GF-D8 (cell line): ENCODE measurements at places on chromosomes 1 and 21.
A peak's percentile ranks its signal among the peaks of the same experiment; 100 is the strongest.

GRCh38 chr1:154445040-154445472 lies 39.9 kb downstream of the IL6R start:
- DNase-seq = peak; percentile 31

- no peak for DNase-seq
Observed at GRCh38 chr1:200869753-200870391, 2.9 kb upstream of the GPR25 start.

DNA sequence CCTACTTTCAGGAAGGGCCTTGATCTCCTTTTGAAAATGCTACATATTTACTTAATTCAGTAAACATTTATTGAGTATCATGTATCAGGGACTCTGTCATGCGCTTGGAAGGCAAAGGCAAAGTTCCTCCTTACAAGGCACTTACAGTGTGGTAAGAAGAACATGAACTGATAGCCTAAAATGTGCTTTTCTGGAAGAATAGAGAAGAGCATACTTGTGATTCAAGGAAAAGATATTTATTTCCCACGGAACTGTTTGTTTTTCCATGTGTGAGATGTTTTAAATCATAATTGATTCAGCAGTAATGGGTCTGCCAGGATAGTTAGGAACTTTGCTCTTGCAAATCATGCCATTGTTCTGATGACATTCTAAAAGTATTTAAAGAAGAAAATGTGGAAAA lies 110.1 kb upstream of the ZNHIT6 start:
- DNase-seq = no peak

DNA sequence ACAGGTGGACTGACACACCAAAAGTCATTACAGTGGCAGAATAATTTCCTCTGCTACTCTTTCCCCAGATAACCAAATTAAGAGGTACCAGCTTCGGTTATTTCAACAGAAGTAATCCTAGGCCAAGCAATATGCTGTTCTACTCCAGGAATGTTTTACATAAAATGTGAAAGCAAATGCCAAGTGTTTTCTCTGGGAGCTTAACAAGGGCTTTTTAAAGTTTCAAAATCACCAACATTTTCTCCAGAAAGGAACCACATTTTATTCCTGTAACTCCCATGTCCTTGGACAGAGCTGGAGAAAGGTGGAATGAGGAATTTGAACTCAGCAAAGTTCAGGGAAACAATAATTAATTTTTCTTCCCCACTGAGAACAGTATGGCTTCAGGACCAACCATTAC lies 27.2 kb downstream of the CNN3 start:
- DNase-seq = no peak
